ENCODE measurements at places on chromosomes 2 and 18. TPM values are rescaled to one million over a fixed set of nuclear protein-coding genes. Genes with fewer than 3 reads are reported as not detected.

Gene ABCG8
- total RNA-seq = 0.15 TPM

Gene KIAA1328
- total RNA-seq = 36.1 TPM

Gene KLHL29
- total RNA-seq = 4.5 TPM

Gene CYP26B1
- 3.9 TPM for total RNA-seq

Gene IGFBP2
- 131 TPM for total RNA-seq

Gene SERPINB11
- total RNA-seq = not detected

Gene ANKRD30BL
- not detected for total RNA-seq

Gene INPP5D
- 18.4 TPM for total RNA-seq

Gene HRH4
- 0.29 TPM for total RNA-seq

Gene TIMM21
- 38.1 TPM for total RNA-seq

Gene TUBA4B
- total RNA-seq = 0.16 TPM

Gene ASAP2
- 21.0 TPM for total RNA-seq

Gene LIMS3
- total RNA-seq = 1.6 TPM

Gene EGR4
- total RNA-seq = not detected

Gene HOXD10
- total RNA-seq = not detected

Gene SPC25
- total RNA-seq = not detected

Gene NRP2
- total RNA-seq = 32.0 TPM

Gene HEATR5B
- 35.7 TPM for total RNA-seq

Gene SLC9A4
- total RNA-seq = not detected

Gene MOGAT1
- not detected for total RNA-seq

Gene IL1RN
- total RNA-seq = 0.66 TPM

Gene C1QL2
- total RNA-seq = 0.66 TPM

Gene TMEM247
- not detected for total RNA-seq

Gene WNT10A
- total RNA-seq = not detected

Gene DNAH7
- 1.3 TPM for total RNA-seq

Gene LAMA1
- 10.2 TPM for total RNA-seq

Gene SH3YL1
- 40.5 TPM for total RNA-seq

Gene ATP5F1A
- total RNA-seq = 391 TPM

Gene BOK
- total RNA-seq = 77.6 TPM

Gene SAG
- total RNA-seq = not detected

Gene ACOXL
- total RNA-seq = not detected

Gene MYO7B
- not detected for total RNA-seq

Gene CNTNAP5
- 0.66 TPM for total RNA-seq

Gene ACSL3
- total RNA-seq = 50.9 TPM

Gene PPP1R7
- total RNA-seq = 39.4 TPM

Gene MROH2A
- total RNA-seq = not detected

Gene XIRP2
- not detected for total RNA-seq

Gene ST8SIA5
- total RNA-seq = not detected

Gene TRIM54
- total RNA-seq = 0.66 TPM

Gene KCNG2
- 0.32 TPM for total RNA-seq

Gene KCNK3
- 1.4 TPM for total RNA-seq

Gene LHCGR
- 0.64 TPM for total RNA-seq

Gene CNDP1
- not detected for total RNA-seq

Gene COMMD1
- 38.4 TPM for total RNA-seq

Gene QPCT
- total RNA-seq = 12.5 TPM

Gene MFSD2B
- not detected for total RNA-seq

Gene MRO
- 0.66 TPM for total RNA-seq

Gene GALR1
- not detected for total RNA-seq

Gene EVA1A
- 5.2 TPM for total RNA-seq

Gene GPD2
- 104 TPM for total RNA-seq

Gene SERPINB3
- not detected for total RNA-seq

Gene POTEE
- total RNA-seq = not detected

Gene FBLN7
- 9.2 TPM for total RNA-seq

Data from breast epithelium (tissue), 4 donors.